ENCODE measurements at places on chromosomes 6 and 20.

- no peak for DNase-seq
Measured at GRCh38 chr6:11589261-11589660, 51.7 kb downstream of the TMEM170B start.

GRCh38 chr6:4942673-4943009, 61.2 kb downstream of the RPP40 start:
- no peak for DNase-seq

DNA sequence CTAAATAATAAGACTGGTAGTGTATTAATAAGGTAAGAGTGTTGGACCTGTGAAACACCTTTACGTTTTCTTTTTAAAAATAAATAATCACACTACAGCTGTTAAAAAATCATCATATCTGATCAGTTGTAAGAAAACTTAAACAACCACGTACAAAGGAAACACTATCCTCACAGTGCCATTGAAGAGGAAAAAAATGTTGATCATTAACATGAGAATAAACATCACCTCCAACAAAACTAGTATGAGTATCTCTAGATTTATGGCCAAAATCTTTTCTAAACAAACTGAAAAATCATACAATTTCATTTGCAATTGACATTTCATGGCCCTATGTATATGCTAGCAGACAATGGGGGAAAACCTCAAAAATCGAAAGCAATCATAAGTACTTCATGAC, 590 bp downstream of the EYS start:
- DNase-seq: no peak

DNA sequence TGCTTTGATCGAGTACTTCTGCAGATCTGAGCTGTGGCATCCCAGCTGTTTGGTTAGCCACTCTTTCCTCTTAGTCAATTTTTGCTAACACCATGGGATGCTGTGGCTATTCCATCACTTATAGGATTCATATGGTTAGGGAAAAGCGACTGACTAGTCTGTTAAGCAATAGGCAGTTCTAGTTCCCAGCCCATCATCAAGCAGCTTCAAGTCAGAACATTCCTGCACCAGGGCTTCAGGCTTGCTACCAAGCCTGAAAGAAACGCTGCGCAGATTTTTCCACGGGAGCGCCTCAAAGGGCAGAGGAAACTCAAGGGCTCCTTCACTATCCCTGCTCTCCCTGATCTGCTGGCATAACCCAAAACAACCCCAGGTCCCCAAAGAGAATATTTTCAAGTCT, 159.8 kb upstream of the SUPT3H start:
- DNase-seq: no peak

DNA sequence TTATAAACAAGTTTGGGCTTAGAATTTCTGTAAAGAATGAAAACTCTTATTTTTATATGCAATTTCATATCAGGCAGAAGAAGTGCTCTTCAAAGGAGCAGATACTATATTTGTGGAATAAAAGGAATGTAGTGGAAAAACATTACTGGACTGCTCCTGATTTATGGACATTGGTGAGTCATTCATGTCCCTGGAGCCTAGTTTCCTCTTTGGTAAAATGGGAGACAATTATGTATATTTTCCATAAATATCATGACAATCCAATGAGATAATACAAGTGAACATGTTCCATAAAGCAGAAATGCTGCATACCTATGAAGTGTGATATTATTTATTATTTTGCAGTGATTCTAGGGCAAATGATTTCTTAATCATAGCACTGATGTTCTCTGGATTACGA, 445.8 kb upstream of the CITED2 start:
- DNase-seq: no peak

DNA sequence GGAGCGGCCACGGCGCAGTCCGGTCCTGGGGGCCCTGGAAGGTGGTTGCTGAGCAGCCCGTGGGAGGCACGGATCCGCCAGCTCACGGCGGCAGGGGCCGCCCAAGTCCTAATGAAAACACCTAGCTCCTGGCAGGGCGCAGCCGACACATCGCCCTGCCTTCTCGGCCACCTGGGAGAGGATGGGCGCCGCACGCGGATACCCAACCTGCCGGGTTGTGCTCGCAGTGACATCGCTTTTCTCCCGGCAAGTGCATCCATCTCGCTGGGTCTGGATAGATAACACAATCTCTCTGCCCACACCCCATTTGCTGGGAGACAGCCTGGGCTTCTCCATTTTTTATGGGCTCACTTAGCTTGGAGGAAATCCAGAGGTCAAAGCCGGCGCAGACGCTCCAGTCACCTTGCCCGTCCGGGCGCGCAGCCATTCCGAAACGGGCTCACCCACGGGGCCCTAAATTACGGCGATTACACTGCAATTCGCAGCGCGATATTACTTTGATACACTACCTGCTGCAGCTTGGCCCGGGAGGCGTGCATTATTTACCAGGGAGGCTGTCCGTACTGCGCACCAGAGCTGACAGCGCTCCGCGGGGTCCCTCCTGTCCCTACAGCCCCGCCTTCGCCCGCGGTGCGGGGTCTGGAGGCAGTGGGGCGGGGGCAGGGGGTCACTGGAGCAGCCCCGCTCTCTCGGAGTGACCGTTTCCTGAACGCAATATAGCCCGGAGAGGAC, 36.2 kb upstream of the CCDC167 start:
- no peak for DNase-seq

DNA sequence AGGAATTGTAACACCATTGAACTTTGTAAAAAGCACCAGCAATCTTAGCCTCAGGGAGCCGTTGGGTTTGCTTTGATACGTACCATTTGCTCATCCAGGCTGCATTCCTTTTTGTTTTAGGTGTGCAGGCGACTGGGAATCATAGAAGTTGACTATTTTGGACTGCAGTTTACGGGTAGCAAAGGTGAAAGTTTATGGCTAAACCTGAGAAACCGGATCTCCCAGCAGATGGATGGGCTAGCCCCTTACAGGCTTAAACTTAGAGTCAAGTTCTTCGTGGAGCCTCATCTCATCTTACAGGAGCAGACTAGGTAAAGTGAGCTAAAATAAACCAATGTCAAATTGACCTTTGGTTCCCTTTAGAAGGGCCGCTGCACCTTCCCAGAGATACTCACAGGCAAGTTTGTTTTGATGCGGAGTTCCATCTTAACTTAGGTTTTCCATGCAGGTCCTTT, 1.6 kb downstream of the MYLIP start:
- no peak for DNase-seq

GRCh38 chr6:75205776-75206575, at the start of gene COL12A1:
COL12A1 (minus strand) TSS chr6:75206053; CDS start chr6:75202792, 3,261 bp downstream.
- DNase-seq: peak; percentile 17

DNA sequence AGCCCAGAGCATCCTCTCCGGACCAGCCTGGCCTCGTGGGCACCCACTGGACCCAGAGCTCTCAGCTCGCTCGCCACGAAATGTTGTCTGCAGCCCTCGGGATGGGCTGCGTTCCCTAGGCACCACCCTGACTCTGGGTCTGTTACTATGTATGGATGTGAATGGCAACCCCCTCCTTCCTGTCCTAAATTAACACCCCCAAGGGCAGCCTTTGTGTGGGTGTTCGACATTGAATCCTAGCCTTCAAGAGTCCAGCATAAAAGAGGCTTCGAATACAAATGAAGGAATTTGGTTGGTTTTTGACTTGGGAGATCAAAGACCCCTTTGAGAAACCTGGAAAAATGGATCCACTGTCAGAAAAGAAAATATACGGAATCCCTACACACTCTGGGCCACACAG, 86.1 kb downstream of the BMP7 start:
- DNase-seq: no peak

DNA sequence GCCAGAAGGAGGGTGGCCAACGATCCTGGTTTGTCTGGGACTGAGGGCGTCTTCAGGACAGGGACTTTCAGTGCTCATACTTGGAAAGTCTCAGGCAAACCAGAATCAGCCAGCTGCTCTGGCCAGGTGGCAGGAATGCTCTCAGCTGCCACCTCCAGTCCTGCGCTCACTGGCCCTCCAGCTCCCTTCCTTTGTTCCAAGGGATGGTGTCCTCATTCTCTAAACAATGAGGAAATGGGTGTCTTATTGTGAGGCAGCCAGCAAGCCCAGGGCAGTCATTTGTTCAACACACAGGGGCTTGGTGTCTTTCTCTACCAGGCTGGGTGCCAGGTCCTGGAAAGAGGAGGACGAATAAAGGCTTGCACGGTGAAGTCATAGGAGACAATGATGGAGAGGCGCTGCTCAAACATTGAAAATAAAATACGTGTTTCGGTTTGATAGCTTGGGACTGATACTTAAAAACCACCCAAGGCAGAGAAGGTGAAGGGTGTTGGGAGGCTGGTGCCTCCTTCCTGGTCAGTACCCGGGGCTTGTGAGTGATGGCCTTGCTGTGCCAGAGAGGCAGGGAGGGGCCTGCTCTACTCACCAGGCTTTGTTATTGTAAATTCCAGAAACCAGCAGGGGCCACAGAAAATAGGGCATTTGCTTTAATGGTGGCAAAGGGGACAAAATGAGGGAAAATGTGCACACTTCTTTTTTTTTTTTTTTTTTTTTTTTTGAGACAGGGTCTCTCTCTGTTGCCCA, 11.3 kb upstream of the TMEM181 start:
- DNase-seq: no peak

- DNase-seq: no peak
Measured at GRCh38 chr20:56163806-56164205, 84.7 kb upstream of the MC3R start.

DNA sequence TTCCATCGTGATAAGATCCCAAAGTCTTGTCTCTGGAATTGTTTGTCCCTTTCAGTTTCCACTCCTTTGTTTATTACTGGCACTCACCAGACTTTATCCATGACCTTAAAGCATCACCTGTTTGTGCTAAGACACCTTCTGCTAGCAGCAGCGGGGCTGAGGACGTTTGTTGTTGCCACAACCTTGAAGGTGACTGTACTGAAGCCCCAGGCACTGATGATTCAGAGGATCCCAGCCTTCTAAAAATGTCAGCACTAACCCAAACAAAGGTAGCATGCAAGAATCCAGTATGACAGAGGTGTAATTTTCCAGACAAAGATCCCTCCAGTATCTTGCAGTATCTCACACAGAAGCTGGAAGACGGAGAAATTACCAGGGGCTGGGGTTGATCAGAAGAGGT, 28.9 kb upstream of the SMIM8 start:
- DNase-seq: no peak

DNA sequence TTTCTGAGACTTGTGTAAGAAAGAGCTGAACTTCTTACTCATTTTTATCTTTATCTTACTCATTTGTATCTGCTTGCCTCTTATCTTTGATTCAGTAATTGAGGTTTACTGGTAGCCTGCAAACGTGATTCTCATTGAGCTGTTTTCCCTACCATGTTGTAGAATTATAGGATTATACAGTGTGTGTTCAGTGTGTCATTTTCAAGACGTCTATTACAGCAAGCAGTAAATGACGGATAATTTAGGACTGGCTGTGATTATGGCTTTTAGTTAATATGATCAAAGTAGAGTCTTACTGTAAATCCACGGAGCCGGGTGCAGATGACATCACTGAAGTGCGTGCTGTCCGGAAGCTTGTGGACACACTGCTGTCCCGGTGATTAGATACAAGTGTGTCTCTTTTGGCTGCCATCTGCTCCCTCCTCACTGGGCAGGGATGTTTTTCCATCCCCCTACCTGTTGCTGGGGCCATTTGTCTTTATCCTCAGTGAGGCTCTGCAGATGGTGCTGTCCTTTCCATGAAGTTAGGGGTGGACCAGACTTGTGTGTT, 6.0 kb downstream of the NELFCD start:
- no peak for DNase-seq

GRCh38 chr20:270517-270916, 13.0 kb downstream of the DEFB132 start:
- DNase-seq: no peak

All from KG1 (cell line).